ENCODE measurements at places on chromosomes 11 and 22.
A peak's percentile ranks its signal among the peaks of the same experiment; 100 is the strongest.

DNA sequence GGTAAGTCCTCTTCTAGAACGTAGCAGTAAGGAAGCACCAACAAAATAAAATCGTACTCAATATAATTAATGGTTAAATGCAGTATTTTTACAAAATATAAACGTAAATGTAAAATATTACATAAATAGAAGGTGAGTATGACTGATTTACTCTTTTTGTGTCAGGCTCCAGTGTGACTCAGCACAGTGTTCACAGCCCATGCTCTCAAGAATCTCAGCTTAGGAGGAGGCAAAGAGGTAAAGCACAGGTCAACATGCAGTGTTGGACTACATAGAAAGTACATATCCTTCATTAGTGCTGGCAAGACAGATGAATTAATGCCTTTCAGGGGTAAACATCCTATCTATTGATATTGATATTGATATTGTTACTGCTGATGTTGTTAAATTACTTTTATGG, 2050.6 kb upstream of the RAG2 start:
- no peak for DNase-seq

DNA sequence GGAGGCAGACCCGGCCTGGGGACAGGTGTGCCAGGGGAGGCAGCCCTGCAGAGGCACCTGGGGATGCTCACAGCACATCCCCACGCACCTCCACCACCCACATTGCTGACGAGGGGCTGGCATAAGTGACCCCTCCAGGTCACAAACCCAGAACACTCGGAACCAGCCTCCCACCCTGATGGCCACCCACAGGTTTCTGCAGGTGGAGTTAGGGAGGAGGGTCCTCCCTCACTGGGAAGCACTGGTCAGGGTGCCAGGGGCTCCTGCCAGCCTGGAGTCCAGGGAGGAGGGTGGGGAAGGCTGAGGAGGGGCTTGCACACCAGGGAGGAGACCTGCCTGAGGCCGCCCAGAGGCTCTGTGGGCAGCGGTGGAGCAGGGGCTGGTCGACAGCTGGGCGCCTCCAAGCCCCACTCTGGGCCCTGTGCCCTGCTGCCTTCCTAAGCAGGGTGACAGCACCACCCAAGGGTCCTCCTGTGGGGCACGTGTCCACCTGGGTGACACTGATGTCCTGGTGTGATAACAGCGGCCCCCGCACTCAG, 51.0 kb upstream of the CARS1 start:
- DNase-seq = no peak

DNA sequence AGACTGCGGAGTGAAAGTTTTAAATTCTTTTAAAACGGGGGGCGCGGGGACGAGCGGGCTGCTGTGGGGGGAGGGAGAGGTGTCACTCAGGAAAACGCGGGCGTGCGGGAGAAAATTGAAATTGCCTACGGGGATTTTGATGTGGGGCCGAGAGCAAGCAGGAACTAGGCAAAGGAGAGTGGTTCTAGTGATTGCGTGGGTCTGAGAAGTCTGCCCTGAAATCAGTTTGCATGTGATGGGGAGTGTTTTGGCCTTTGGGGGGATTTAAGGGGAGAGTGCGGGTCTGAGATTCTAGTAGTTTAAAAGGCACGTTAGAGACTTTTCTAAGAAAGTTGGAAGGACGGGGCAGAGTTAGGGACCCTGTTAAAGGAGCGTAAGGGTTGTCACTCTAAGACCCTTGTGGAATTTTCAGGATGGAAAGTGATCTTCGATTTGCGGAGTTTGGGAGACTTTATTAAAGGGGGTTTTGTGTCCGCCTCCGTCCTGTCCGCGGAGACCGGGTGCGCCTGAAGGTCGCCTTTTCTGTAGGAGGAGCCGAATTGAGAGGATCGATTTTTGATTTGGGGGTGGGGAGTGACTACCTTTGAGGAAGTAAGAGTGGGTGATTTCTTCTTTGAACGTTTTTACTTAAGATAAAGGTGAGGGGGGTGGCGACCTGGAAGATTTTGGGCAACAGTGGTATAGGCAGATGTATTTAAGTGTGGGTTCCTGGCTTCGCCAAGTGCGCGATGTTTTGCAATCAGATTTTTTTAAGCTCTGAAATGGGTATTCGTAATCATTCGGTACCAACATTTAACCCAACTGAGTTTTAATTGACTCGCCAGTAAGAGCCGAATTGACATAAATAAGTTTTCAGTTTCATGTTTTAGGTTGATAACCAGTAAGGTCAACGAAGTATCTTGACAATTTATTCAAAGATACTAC, 1.1 kb downstream of the EED start:
- DNase-seq = peak; percentile 2

DNA sequence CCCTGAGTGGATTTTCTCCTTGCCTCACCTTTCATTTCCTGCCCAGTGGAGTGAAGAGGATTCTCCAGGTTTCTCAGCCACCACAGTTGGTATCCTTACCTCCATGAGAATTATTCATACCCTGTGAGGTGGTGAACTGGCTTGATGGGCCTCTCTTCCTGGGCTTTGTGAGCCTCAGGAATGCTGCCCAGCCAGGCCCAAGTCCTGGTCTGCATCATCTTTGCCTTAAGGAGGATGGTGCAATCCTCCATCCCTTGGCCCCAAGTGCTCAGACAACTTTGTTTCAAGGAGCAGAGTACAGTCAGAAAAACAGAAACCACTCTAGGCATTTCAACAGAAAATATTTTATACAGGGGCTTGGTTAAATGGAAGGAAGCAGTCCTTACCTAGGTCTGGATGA, 114.2 kb upstream of the CADM1 start:
- no peak for DNase-seq

- DNase-seq = no peak
Measured at GRCh38 chr11:121664144-121664543, 211.4 kb upstream of the SORL1-AS1 start.

- no peak for DNase-seq
Measured at GRCh38 chr11:25981998-25982397, 349.9 kb upstream of the ANO3 start.

DNA sequence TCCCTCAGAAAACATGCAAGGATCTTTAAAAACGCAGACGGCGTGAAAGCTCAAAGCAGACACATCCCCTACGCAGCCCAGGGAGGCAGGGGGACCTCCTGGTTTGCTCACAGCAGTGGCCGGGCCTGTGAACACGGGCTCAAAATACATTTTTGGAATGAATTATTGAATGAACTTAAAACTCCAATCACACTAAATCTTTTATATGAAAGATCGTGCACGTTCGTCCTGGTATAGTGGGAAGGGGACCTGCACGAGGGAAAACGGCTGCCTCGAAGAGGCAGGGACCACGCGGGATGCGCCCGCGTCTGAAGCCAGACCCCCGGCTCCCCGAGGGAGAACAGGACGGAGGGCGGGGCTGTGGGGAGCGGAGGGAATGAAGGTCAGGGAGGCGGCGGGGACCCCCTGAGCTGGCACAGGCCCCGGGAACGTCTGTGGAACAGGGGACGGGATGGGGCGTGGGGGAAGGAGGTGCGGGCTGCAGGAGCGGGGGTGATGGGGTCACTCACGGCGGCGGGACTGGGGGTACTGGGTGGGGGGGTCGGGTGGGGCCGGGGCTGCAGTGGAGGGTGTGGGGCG, 1.3 kb upstream of the PANX2 start:
- DNase-seq = no peak

DNA sequence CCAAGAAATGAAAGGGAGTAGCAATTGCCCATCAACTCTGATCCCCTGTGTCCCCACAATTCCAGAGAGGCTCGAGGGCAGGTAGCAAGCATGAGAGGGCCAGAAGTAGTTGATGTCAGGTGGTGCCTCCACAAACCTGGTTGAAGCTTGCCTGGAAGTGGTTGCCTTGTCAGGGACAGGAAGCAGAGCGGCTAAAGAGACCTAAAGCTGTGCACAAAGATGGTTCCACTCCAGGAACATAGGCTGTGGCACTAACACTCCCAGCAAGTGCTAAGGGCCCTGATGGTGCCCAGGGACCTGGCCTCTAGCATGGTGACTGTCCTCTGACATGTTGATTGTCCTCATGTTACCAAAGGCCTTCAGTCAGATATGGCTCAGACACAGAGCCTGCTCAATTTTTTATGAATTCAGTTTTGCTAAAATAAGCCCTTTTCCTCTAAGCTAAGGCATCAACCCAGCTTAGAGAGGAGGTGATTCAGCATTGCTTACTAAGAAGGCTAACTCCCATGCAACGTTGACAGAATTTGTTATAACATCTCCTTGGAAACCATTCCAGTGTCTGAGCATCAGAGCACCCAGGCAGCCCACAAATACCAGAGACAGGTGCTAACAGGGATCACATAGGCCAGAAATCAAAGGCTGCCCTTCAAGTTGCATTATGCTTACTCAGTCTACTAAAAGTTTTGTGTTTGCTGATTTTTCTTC, 196.3 kb upstream of the ARHGAP20 start:
- no peak for DNase-seq

DNA sequence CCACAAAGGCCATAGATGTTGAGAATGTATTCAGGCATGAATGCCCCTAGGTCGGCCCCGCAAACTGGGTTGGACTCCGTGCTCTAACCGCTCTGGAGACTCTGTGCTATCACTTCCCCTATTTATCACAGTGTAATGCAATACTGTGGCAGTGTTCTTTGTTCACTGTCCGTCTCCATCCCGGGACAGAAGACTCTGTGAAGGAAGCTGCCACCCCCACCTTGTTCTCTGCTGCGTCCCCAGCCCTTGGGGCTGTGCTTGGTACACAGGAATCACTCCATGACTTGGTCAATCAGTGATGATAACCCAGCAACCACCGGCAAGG, 57.6 kb downstream of the TSPAN18 start:
- DNase-seq = no peak

- no peak for DNase-seq
Measured at GRCh38 chr11:126727381-126727780, 273.2 kb downstream of the KIRREL3 start.
